Left ventricle myocardium superior (tissue), 1 donor: ENCODE measurements at places on chromosomes 4 and X. TPM values are rescaled to one million over a fixed set of nuclear protein-coding genes. Genes with fewer than 3 reads are reported as not detected.

- DNase-seq: no peak
These were observed 369.2 kb upstream of the NOCT start for GRCh38 chr4:138646383-138646782.

GRCh38 chrX:149512225-149512885 is 7.2 kb upstream of the IDS start:
- peak; percentile 39 for DNase-seq

- no peak for DNase-seq
These were observed 111.5 kb downstream of the DTHD1 start for GRCh38 chr4:36392916-36393315.

- DNase-seq: no peak
These were observed 54.9 kb downstream of the CASK start for GRCh38 chrX:41868392-41868977.

DNA sequence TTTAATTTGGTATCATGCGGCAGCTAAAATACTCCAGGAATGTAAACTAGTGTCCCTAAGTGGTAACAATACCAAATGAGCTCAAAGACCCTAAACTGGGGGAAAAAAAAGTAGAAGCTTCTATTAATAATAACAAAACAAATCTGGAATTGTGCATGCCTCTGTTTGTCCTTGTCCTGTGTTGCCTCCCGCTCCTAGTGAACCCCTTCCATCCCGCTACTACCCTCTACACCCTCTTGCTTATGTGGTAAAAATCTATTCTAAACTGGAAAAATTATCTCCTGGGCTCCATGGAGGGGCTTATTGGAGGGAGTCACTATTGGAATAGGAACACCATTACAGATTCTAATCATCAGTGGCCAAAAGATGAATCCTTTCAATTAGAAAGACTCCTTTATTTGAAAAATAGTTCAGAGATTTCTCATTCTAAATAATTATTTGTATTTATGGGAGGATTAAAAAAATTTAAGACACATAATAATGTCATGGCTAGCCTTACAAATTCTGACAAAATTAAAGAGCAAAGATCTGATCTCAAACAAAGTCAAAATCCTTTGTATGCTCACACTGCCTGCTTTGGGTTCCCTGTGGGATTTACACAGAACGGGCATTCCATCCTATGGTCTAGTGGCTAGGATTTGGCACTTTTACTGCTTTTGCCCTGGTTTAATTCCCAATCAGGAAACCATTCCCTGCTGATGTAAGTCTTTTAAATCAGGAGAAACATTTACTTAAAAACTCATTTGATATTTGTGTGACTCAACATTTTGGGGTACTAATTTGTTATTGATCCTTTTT is 34.7 kb upstream of the FMR1 start:
- no peak for DNase-seq

DNA sequence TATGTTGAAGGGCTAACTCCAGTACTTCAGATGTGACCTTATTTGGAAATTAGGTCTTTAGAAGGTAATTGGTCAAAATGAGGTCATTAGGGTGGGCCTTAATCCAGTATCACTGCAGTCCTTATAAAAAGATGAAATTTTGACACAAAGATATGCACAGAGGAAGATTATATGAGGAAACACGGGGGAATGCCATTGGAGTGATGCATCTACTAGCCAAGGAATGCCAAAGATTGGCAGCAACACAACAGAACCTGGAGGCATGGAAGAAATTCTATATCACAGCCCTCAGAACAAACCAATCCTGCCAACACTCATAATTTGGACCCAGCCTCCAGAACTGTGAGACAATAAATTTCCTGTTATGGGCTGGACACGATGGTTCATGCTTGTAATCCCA is 17.6 kb downstream of the TRIM61 start:
- no peak for DNase-seq

DNA sequence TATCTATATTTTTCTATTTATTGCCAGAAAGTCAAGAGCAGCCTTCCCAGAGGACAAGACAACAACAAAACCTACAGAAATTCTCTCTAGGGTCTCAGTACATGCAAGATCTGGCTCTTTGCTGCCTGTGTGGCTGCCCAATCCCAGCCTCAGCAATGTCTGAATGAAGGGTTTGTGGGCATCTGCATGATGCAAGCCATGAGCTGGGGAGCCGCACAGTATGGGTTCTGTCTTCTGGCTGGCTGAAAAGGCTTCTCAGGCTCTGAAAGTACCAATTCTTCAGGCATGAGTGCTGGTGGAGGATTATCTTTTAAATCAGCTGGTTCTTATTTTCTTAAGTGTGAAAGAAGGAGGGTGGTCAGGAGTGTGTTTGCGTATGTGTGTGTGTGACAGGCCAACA is 104.6 kb downstream of the PDGFRA start:
- no peak for DNase-seq

DNA sequence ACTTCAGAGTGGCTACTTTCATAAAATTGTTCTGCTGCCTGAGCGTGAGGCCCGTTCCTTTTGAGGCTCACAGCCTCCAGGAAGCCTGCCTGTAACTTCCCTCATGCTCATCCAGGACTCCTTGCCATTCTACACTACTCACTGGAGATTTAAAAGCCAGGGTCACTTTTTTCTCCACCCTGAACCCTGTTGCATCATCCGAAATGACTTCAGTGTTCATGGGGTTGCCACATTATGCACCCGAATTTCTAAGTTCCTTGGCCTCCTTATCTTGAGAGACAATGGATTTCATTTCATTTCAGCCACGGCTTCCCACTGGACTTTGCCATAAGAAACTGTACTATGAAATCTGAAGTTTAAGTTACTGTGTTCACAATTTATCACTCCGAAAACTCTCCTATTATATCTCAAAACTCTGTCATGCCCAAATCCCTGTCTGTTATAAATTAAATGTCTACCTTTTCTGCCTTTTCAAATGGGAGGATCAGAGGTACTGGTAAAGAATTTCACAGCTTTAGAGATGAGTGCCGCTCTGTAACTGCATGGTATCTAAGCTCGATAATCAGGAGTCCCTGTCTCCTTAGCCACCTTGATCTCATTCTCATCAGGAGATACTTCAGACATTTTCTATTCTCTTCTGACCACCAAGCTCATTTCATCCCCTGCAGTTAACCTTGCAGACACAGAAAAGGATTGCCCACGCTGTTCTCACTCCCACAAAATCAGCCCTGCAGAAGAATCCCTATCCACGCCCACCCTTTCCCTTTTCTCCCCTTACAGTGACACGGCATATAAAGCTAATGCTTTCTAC is 59.9 kb downstream of the TRIML1 start:
- DNase-seq: no peak

- DNase-seq: no peak
These were observed 106.9 kb upstream of the NDP start for GRCh38 chrX:44080083-44080482.

DNA sequence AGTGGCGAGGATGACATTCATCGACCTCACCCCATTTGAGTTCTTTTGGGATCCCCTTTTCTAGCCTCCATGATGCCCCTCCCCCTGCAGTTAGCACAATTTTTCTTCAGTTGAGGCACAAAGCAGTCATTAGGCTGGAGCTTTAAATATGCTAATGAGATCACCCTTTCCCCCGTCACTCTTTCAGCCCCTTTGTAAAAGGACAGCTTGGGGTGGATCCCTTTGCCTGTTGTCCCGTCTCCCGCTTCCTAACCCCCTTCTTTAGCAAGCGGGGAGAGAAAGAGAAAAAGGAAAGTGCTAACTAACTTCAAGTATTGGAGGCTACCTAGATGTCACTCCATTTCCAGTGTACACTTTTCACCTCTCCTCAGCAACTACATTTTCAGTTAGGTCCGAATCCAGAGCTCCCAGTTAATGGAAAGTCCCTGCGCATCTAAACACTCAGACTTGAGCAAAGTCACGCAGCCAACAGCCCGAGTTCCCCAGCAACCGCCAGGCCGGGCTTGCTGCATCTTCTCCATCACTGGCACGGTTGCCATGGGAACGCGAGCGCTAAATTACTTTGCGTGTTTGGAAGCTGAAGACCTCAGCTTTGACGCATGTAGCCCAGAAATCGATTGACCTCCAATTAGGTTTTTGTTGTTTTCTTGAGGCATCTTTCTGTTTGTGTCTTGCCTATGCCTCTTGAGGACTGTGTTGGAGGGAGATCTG is 76.8 kb downstream of the RTL5 start:
- DNase-seq: no peak

DNA sequence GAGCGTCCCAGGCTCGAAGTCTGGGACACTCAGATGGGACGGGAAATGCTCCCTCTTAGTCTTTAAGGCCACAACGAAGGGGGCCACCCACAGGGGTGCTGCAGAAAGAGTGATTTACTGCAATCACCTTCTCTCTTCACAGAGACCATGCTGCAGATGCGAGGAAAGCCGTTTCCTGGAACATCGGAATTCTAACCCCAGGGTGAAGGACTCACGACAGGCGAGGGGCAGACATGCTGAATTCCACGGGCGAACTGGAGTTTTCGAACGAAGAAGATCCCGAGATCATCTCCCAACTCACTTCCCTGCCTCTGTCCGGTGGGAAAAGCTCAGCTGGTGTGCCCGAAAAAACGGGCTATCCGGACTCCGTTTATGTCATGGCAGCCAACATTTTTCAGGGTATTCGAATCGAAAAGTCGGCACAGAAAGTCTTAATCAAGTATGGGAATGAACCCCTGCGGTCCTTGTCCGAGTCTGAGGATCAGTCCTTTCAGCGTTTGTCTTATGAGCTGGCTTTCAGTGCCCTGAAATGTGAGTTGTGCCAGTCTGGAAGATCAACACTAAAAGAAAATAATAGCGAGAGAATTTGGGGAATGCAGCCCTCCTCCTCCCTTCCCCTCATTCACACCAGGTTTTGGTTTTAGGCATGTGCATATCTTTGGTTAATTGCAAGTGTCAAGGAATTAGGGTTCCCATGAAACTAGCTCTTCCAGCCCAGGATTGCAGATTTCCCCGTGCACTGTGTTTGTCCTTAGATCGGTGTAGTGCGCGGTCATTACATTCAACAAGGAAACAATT is 905 bp downstream of the NSUN7 start:
- no peak for DNase-seq

GRCh38 chr4:94278781-94279180 is 63.9 kb downstream of the HPGDS start:
- no peak for DNase-seq

DNA sequence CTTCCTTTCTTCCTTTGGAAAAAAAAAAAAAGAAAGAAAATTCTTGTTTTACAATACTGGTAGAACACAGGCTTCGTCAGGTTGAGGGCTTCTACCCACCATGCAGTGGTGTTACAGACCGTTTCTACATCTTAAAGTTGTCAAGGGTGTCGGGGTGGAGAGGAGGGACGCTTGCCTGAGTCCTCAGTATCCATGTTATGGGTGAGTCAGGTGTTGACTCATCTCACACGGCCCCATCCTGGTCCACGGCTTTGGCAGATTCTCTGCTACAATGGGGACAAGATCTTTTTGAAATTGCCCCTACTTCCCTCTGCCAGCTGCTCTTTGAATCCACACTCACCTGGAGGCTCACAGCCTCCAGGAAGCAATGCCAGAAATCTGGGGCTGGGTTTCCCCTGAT is 310.3 kb upstream of the ZFP42 start:
- DNase-seq: no peak

GRCh38 chr4:52726826-52727580 is 24.2 kb downstream of the ERVMER34-1 start:
- DNase-seq: no peak

- DNase-seq: no peak
These were observed 12.1 kb upstream of the CC2D2A start for GRCh38 chr4:15457406-15458201.

- no peak for DNase-seq
These were observed 27.8 kb upstream of the OPHN1 start for GRCh38 chrX:68461093-68461492.

- no peak for DNase-seq
These were observed 62.7 kb downstream of the DCTD start for GRCh38 chr4:182854466-182854865.

DNA sequence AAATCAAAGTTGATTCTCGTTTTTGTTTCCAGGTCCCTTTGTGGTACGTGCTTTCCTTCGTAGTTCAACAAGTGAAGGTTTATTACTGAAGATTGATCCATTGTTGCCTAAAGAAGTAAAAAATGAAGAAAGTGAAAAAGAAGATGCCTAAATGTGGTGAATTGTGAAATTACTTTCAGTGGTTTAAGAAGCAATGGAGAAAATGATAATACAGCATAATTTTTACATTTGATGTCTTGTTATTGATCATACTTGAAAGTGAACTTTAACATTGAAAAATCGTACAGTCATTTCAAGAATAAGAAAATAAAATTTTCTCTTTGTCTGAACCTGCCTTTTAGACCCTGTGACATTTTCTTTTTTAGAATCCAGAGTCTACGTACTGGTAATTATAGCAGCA is 89.8 kb downstream of the MRPL1 start:
- no peak for DNase-seq

- peak; percentile 28 for DNase-seq
These were observed 3.6 kb downstream of the GTPBP6 start for GRCh38 chrX:314781-315595.

- DNase-seq: no peak
These were observed 9.8 kb upstream of the PGM2 start for GRCh38 chr4:37816719-37817118.

DNA sequence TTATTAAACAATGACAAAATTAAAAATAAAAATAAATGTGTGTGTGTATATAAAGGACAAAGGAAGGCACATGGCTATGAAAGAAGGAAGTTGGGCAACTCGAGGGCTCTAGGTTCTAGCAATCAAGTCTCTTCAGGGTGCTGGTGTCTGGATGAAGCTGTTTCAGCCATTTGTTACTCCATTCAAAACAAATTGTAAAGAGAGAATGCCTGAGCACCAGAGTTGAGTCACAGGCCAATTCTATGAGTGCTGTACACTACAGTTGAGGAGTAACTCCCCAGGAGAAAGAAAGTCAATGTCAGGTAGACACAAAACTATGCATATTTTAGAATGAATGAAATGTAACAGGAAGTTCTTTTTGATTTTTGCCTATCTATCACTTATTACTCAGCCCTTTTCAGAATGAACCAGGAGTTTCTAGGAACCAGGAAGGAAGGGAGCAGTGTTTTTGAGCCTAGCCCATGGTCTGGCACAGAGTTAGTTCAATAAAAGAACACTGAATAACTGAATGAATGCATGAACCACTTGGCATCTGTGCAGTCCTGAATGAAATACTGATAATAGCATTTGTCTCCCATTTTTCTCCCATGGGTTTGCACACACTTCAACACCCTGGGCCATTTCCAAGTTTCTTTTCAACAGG is 151.7 kb upstream of the CPEB2 start:
- no peak for DNase-seq

DNA sequence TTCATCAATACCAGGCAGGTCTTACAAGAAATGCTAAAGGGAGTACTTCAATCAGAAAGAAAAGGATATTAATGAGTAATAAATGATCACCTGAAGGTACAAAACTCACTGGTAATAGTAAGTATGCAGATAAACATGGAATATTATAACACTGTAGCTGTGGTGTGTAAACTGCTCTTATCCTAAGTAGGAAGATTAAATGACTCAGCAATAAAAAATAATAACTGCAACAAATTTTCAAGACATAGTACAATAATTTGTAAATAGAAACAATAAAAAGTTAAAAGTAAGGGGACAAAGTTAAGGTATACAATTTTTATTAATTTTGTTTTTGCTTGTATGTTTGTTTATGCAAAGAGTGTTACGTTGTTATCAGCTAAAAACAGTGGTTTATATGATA is 43.7 kb upstream of the DACH2 start:
- no peak for DNase-seq

FGF5 gene
- total RNA-seq: 0.97 TPM

SYP gene
- total RNA-seq: 1.5 TPM

TMPRSS11B gene
- not detected for total RNA-seq

DNAAF6 gene
- total RNA-seq: not detected

FAM50A gene
- total RNA-seq: 48.4 TPM

DOCK11 gene
- total RNA-seq: 3.3 TPM

TMSB15A gene
- total RNA-seq: not detected

ERVMER34-1 gene
- 7.2 TPM for total RNA-seq

LDB2 gene
- 27.4 TPM for total RNA-seq

TBX22 gene
- total RNA-seq: not detected

LUZP4 gene
- not detected for total RNA-seq

ARHGEF38 gene
- total RNA-seq: not detected
